Progenitor cell of endocrine pancreas (in vitro differentiated cells): ENCODE measurements at places on chromosomes 3 and 15.

- no peak for DNase-seq
These were observed 24.4 kb upstream of the PLSCR2 start for GRCh38 chr3:146493761-146494160.

DNA sequence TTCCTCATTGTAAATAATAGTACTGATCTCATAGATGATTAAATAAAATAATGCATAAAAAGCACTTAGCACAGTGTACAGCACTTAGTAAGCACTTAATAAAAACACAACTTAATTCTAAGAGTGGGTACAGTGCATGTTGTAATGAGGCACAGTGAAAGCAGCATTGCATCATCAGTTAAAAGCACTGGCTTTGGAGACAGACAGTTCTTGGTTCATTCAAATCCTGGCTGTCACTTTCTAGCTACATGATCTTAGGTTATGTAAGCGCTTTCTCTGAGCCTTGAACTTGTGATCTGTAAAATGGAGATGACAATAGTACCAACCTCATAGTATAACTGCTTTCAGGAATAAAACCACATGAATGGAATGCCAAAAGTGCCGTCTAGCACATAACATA is 151.5 kb downstream of the DPH6 start:
- DNase-seq = no peak

DNA sequence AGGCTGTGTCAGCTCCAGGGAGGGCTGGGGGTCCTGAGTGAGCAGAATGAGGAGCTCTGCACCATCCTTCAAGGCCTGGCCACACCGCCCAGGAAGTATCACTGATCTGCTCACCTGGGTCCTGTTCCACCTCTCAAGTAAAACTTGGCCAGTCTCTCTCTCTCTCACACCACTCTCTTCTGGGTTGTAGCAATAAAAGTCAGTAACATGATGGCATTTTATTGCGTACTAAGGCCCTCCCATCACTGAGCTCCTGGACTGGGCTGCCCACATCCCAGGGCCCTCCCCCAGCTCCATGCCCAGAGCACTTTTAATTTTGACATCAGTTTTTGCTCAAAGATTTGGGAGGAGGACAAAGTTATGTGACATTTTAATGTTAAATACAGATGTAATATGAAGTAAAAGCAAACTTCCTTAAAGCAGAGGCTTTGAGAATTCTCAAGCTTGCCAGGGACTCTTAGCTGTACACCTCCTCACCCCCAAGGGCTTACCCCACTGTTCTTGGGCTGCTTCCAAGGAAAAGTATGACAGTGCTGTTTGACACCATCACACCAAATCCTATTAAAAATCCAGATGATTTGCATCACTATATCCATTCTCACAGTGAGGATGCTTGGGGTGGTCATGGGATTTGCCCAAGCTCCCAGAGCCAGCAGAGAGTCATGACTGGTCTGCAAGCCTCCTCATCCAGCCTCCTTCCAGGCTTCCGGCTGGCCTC is 105.1 kb upstream of the SLCO2A1 start:
- DNase-seq = no peak

DNA sequence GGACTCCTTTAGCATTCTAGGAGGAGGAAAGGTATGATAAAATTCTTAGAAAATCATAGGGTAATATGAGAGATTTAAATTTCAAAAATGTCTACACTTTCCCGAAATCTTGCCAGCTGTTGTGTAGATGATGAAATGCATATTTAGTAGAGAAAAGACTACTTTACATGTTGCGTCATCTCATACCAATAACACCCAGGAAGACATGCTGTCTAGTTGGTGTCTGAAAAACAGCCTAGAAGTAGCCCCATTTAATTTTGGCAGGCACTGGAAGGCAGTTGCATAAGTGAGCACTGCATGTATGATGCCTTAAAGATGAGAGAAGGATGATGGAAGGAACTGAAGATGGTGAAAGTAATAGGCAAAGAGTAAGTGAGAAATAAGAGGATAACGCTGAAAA is 310.5 kb upstream of the TPM1 start:
- no peak for DNase-seq

DNA sequence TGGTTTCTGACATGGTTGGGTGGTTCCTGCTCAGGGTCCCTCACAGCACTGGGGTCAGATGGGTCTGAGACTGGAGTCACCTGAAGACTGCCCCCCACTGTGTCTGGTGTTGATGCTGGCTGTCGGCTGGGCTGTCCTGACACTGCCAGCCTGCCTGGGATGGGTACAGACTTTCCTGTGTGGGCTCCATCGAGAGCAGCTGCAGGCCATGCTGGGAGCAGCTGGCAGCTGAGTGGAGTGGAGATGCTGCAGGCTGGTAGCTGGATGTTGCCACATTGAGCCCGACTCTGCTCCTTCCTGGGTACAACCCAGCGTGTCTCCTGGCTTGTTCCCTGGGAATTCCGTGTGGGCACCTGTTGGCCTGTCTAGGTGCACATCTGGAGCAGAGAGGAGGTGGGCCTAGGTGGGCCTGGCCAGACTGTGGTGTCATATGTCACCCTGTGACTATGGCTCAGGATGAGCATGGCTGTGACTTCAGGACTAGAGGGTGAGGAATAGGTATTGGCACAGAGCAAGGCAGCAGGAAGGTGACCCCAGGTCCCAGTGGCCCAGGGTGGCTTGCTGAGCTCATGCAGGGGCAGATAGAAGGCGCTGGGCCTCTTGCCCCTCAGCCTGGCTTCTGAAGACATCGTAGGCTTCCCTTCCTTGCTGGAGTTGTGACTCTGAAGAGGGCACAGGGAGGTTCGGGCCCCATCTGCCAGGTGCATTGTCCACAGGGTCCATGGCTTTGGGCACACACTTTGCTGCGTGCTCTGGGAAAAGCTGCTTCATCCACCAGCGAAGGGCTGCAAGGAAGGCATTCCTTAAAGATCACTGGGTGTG is 40.0 kb upstream of the PRR23E start:
- no peak for DNase-seq

DNA sequence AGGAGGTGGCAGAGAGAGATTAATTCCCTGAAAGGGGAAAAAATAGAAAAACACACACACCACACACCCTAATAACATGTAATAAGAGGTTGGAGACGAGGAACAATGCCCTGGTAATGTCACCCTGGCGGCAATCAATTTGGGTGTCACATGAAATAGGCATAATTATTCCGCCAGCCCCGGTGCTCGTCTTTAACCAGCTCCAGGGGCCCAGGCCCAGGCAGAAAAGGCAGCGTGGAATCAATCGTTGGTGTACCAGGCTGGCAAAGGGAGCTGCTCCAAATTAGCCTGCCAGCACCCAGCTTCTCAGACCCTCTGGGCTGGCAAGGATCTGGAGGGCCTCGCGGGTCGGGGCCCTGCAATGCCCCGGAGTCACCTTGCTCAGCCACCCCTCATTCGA is 5.6 kb downstream of the LINGO1 start:
- no peak for DNase-seq

- DNase-seq = no peak
These were observed 4.5 kb downstream of the IL17RB start for GRCh38 chr3:53850895-53851294.

GRCh38 chr3:44418549-44418948 is 58.9 kb downstream of the ZNF445 start:
- no peak for DNase-seq

DNA sequence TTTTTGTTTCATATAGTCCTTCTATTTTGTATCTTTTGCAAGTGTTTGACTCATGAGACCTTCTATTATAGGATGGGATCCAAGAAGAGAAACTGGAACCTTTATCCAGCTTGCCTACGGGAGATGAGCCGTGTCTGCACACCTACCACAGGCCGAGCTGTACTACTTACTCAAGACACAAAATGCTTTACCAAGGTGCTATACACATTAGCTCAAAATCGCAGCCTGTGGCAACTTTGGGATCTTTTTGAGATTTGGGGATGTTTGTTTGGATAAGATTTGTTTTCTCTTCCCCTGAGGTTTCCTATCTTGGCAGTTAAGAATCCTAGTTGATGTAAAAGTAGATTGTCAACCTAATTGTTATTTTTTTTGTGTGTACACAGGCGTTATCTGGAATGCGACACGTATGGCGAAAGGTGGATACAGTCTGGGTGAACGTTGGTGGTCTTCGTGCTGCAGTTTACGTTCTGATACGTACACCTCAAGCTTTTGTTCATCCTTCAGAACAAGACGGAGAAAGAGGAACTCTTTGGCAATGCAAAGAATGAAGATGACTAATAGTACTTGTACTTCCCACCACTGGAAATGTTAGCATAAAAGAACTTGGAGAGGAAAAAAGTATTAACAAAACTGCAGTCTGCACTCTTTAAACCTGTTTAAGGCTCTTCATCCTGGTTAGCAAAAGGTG is 13.1 kb upstream of the SETD5 start:
- DNase-seq = no peak

- no peak for DNase-seq
These were observed 230.7 kb downstream of the SHQ1 start for GRCh38 chr3:72617424-72618024.

GRCh38 chr15:78182336-78182700 is 33.2 kb downstream of the IDH3A start:
- no peak for DNase-seq

GRCh38 chr15:37929238-37929637 is 5.2 kb upstream of the TMCO5A start:
- DNase-seq = no peak

DNA sequence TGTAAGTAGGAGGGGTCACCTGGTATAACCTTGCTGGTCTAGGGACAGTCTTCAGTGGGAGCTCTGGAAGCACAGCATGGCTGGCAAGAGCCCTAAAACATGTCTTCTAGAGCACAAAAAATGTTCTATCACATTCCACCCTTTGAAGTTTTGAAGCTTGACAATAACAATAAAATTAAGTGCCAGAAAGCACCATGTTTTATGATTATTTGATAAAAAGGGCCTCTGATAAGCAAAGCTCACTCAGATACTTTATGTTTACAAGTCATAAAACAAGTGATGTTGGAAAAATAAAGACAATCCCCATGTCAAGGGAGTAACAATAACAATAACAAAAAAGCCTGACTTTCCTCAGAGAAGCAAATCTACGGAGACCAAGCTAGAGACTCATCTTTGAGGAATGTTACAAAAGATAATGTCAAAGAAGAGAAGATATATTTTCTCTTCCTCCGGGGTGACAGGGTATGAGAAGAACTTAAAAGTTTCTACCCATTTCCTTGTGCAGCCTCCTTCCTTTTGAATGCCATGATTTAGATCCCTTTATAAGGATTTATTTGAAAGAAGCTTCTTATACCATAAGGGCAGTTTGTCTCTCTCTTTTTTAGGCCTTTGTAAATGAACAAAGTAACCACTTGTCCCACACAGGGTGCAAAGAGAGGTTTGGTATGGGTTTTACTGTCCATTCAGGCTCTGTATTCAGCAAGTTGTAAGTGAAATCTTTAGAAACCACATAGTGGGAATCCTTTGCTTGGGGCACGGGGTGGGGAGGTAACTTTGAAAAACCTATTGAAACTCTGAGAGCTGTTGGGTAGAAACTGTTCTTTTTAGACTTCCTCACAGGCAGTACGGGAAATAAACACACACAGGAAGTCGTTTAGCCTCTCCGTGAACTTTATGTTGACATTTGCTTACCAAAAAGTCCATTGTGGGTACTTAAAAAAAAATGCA is 109.6 kb upstream of the RBMS3 start:
- no peak for DNase-seq

DNA sequence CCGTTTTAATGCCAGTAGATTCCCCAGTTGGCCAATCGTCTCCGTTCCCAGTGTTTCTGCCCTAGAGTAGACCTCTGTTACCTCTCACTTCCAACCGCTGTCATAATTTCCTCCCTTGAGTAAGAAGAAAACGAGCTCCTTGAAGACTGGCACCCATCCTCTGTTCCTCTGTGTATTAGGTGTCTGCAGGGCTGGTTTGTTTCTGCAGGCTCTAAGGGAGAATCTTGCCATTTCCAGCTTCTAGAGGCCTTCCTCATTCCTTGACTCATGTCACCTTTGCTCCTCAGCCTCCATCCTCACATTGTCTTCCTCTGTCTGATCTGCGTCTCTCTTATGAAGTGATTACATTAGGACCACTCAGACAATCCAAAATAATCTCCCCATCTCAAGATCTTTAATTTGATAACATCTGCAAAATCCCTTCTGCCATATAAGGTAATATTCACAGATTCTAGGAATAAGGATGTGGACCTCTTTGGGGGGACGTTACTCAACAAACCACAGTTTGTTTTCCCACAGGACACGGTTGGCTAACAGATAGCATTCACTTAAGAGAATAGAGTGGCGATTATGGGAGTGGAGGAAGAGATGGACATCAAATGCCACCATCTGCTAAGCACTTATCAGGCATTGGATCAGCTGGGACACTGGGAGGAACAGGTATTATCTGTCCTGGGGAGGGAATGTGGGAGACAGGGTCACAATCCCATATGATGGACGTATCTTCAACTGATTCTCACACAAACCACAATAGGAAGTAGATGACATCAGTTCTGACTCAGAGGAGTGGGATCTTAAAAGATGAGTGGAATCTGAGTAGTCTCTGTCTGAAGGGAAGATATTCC is 17.1 kb downstream of the ARHGAP31 start:
- no peak for DNase-seq

DNA sequence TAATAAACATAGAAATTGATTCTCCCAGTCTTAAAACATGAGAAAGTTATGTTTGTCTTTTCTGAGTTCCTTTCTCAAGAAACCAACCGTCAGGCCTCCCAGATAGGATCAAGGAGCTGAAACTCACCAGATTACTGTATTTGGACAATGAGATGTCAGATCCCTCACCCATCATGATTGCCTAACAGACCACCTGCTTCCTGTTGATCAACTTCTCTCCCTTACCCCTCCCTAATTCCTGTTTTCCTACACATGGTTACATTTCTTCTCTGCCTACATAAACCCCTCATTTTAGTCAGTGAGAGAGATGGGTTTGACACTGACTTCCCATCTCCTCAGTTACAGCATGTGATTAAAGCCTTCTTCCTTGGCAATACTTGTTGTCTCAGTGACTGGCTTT is 917.5 kb downstream of the FHIT start:
- no peak for DNase-seq

DNA sequence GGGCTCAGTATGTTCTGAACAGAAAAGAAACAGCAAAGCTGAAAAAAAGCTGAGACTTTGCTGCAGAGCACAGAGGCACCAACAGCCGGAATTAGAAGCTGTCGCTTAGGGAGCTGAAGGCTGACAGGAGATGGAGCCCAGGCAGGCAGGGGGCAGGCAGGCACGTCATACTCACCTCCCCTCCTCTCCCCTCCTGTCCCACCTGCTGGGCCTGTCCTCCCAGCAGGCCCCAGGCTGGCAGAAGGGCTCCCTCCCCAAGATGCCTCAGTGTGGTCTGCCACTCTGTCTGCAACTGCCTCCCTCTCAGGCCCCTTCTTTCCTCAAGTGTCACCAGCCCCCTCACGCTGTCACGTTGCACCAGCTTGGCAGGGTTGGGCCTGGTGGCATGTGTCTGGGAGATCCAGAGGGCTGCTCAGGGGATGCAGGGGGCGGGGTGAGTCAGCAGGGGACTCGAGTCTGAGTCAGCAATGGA is 3.2 kb upstream of the ANKRD63 start:
- DNase-seq = no peak
